ENCODE measurements at places on chromosomes 2 and 18.

DNA sequence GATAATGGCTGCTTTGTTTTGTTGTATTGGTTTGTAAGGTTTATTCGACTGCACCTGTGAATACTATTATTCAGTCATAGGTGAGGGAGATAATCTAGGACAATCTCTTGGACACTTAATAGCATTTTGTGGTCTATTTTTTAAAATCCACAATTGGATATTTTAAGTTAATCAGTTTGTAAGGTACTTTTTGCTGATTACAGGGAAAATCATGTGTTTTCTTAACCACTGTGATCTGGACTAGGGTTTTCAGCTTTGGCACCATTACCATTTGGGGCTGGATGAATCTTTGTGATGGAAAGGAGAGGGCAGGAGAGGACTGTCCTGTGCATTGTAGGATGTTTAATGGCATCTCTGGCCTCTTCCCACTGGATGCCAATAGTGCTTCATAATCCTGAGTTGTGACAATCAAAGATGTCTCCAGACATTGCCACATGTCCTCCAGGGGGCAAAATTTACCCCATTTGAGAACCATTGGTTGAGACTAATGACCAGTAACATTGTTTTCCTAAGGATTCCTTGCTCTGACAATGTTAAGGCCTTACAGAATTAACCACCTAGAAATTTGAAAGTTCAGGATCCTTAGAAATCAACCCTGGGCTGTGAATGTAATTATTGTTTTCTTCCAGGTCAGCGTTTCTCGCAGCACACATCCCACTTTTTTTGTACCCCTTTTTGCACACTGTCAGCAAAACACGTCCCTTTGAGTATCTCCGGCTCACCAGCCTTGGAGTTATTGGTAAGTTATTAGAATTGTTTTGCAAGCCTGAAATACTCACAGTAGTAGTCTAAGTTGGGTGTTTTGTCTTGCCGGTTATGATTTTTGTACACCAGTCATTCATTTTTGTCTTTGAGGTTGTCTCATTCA, 15.6 kb downstream of the CNOT9 start:
- no peak for DNase-seq

GRCh38 chr18:21303895-21304294, 61.9 kb downstream of the GREB1L start:
- DNase-seq: no peak

DNA sequence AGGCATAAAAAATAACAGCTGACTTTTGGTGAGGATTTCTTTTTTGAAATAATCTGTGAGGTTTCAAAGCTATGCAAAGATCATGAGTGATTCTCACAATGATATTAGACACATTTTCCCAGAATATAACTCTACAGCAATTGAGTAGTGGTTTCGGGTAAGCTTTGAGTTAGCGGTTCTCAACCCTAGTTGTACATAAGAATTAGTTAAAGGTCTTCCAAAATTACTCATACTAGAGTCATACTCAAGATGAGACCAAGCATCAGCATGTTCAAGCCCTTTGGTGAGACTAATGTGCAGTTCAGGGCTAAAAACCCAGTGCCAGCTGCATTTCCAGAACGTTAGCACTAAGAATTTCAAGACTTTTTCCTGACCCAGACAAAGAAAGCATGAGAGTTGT, 31.1 kb downstream of the DSG4 start:
- DNase-seq: no peak

GRCh38 chr2:208978946-208979345, 444.9 kb upstream of the MAP2 start:
- DNase-seq: peak; percentile 26

DNA sequence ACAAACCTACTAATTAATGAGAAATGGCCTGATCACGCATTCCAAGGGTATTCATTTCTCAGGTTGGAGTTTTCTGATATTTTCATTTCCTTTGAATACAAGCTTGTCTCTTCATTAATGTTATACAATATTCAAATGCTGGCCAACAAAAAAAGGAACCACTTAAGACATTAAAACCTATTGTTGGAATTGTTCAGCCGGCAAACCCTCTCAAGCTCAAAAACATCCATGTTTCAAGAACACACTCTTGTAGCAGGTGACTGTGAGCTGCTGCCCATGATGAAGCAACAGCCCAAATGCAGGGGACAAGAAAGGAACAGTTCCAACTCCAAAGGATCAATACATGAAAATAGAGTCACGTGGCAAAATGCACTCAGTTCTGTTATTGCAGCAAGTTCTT, 454.5 kb downstream of the BCL11A start:
- DNase-seq: no peak

- no peak for DNase-seq
Measured at GRCh38 chr2:132038179-132038882, 123.4 kb downstream of the ANKRD30BL start.

GRCh38 chr2:100653449-100654035, 90.7 kb downstream of the PDCL3 start:
- DNase-seq: no peak

DNA sequence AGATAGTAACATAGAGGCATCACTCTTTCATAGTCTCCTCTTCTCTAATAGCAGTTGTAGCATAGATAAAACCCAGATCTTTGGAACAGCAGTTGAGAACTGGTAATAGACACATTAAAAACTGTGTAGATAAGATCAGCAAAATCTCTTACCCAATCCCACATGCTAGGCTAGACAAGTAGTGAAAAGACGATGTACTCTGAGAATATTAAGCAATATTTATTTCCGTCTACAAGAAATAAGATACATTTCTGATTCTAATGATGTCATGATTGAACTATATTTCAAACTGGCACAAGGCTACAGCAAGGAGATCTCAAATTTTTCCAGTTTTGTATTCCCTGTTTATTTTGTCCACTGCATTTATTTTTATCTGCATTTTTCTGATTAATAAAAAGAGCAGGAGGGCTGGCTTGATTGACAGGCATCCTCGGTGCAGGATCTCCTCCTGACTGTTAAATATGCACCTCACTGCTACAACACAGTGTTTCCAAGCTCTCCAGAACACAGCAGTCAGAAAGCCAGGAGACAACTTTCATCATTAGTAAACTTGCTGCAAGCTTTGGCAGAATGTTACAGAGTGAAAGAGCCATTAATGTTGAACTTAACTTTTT, 73.3 kb upstream of the ATIC start:
- peak; percentile 2 for DNase-seq

DNA sequence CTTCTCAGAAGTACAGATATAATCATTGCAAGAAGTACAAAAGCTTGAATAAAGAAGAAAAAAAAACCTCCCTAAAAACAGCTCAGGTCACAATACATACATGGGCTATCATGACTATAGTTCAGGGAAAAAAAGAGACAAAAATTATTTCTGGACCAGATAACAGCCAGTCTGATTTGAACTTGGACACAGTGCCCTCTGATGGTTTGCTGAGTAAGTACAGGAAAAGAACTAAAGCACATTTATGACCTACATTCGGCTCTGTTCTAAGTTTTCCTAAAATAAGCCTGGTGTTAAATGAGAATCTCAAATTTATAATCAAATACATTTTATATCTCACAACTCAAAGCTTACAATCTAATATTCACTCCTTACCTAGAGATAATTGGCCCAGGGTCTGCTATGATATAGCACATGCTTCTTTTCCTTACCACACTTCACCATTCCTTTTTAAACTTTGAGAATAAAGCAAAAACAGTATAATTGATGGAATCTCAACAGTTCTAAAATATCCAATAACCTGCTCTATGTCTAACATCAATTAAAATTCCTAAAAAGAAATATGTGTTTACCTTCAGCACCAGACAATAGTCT, 81.1 kb downstream of the RAPH1 start:
- DNase-seq: peak; percentile 53

GRCh38 chr2:241994086-241994485, 124.6 kb downstream of the RTP5 start:
- no peak for DNase-seq

DNA sequence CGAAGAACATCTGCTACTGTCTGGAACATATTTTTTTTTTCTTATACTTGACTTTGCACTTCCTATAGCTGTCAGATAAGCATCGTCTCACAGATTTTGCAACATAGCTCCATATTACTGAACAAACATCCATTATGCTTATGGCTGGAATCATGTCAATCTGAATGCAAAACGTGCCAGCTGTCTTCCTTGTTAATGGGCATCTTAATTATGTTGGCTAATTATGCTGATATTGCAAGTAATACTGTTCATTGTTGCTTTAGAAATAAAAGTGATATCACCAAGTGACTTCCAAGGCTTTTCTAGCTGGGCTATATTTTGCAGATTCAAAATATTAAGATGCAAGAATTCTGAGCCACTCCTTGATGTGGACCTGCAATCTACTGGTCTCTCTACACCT, 176.8 kb downstream of the ARL4C start:
- DNase-seq: no peak

DNA sequence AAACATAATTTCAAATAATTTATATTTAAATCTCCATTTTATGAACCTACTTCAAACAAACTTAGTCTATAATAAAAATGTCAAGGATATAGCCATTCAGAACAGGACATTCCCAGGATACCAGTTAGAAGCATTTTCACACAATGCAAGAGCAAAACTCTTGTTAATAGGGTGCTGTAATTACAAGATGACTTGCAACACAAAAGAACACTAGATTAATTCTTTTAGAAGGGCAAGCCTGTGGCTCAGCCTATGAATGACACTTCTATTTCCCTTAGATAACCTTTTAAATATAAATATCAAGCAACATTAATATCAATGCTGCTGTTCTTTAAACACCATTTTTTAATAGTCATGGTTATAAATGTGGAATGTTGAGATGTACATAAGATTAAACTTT, 157.9 kb upstream of the SCN7A start:
- DNase-seq: no peak

DNA sequence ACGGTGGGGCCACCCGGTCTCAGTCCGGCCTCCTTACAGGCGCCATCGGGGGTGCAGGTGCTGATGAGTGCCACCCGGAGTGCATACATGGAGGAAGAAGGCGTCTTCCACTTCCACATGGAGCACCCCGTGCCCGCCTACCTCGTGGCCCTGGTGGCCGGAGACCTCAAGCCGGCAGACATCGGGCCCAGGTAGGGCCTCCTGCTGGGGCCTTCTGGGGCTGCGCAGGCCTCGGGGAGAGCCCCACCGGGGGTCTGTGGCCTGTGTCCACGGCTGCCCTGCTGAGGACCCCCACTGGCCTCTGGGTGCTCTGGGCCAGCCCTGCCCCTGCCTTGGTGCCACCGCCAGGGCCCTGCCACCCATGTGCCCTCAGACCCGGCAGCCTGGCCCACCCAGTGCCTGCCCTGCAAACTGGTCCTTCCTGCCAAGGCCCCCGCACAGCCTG, 4.8 kb downstream of the RNPEPL1 start:
- DNase-seq: no peak

Data from fibroblast of upper back skin (primary cell).